ENCODE measurements at places on chromosomes 2 and 18. TPM values are rescaled to one million over a fixed set of nuclear protein-coding genes. Genes with fewer than 3 reads are reported as not detected.
A peak's percentile ranks its signal among the peaks of the same experiment; 100 is the strongest.

PPP3R1 gene
- total RNA-seq = 38.6 TPM

DSG4 gene
- not detected for total RNA-seq

TMEM17 gene
- total RNA-seq = 1.7 TPM

CNDP1 gene
- total RNA-seq = not detected

GRCh38 chr2:8440029-8440778 is 241.7 kb upstream of the ID2 start:
- no peak for DNase-seq

DNA sequence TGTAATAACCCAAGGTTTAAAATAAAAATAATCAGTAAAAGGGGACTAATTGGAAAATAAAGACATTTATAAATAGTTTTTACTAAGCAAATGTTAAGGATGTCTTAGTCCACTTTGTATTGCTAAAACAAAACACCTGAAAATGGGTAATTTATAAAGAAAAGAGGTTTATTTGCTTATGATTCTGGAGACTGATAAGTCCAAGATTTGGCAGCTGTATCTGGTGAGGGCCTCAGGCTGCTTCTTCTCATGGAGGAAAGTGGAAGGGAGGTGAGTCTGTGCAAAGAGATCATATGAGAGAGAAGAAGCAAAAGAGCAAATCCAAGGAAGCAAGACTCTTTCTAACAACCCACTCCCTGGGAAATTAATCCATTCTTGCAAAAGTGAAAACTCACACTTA is 299.5 kb downstream of the DSC3 start:
- no peak for DNase-seq

- DNase-seq = no peak
Measured at GRCh38 chr2:153232464-153232863, 246.1 kb downstream of the RPRM start.

DNA sequence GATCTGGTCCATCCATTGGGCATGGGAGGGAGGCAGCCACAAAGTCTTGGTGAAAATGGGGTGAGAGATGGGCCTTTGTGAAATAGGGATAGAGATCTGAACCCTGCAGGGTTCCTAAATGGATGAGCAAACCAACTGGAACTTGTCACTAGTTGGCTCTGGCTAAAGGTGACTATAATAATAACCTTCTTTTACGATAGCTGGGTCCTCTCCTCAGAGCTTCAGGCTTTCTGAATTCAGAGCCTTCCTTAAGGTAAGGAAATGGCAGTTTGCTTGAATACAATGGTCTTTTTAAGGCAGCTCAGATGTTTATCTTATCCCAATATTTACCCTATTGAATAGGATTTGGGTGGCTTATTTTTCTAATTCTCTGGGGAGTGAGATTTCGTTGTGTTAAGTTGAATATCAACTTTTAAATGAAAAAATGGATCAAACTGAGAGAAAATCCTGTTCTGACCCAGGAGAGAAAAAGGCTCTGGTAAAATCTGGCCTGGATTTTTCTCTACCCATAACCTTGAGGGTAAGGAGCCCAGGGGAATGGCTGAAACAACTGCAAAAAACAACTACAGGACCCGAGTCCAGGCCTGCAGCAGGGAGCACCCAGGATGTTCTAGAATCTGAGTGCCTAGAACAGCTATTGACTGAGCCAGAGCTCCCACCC is 61.1 kb upstream of the CXCR4 start:
- DNase-seq = no peak

- DNase-seq = no peak
Measured at GRCh38 chr18:3209859-3210569, 9.8 kb downstream of the MYOM1 start.

- DNase-seq = no peak
Measured at GRCh38 chr2:5035057-5035488, 657.1 kb upstream of the SOX11 start.

- no peak for DNase-seq
Measured at GRCh38 chr18:55539240-55539639, 48.8 kb downstream of the TCF4 start.

GRCh38 chr18:31658670-31659575 is 25.5 kb downstream of the B4GALT6 start:
- DNase-seq = no peak

DNA sequence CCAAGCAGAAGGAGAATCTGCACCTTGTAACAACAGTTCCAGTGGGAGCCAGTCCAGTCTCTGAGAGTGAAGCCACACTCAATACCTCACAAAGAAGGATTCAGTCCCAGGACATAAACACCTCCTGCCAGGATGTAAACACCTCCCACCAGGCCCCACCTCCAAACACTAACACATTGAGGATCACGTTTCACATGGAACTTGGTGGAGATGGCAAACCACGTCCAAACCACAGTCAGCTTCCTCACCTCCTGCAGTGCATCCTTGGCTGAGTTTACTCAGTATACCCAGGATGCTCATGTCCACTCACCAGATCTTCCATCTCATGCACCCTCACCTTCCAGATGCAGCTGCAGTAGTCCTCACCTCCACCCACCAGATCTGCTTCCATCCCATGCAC is 37.8 kb upstream of the TMEM18 start:
- DNase-seq = no peak

GRCh38 chr2:231288590-231288989 is 90.2 kb downstream of the ARMC9 start:
- no peak for DNase-seq

- DNase-seq = no peak
Measured at GRCh38 chr2:152304836-152305235, 30.1 kb upstream of the FMNL2 start.

DNA sequence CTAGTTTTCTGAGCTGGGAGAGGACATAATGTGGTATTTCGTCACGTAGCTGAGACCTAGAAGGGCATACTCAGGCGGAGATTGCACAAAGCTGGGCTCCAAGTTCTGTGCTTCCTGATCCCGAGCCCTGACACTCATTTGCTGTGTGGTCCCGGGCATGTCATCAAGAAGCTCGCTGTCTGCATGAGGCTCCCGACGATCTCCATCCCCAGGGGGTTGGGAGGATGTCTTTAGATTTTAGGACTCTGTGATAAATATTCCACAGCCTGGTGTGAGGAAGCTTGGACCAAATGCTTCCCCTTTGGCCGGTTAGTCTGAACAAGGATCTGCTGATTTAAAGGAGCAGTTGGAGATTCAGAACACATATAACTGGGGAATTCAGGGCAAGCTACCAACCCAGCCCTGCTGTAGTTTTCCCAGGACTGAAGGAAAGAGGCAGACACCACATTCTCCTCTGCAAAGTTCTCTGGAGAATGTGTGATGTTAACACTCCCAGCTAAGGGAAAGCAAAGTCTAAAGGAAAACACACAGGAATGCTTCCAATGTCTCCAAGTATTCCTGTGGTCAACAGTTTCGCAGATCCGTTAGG is 2.3 kb downstream of the KCNE4 start:
- DNase-seq = peak; percentile 83

GRCh38 chr2:120399889-120400240 is 53.9 kb downstream of the INHBB start:
- peak; percentile 22 for DNase-seq

- DNase-seq = no peak
Measured at GRCh38 chr2:164439885-164440284, 181.4 kb downstream of the GRB14 start.

GRCh38 chr2:150532879-150533278 is 45.4 kb upstream of the RND3 start:
- DNase-seq = no peak

DNA sequence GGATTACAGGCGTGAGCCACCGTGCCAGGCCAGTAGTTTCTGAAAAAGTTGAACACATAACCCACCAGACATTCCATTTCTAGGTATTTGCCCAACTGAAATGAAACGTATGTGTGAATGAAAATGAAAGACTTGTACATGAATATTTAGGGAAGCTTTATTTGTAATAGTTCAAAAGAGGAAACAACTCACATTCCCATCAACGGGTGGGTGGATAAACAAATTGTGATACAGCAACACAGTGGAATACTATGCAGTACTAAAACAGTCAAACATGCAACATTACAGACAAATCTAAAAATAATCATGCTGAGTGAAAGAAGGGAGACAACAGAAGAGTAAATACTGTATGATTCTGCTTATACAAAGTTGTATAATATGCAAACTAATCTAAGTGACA is 46.8 kb downstream of the TMEM131 start:
- no peak for DNase-seq

GRCh38 chr18:6569813-6570212 is 155.1 kb upstream of the L3MBTL4 start:
- no peak for DNase-seq

DNA sequence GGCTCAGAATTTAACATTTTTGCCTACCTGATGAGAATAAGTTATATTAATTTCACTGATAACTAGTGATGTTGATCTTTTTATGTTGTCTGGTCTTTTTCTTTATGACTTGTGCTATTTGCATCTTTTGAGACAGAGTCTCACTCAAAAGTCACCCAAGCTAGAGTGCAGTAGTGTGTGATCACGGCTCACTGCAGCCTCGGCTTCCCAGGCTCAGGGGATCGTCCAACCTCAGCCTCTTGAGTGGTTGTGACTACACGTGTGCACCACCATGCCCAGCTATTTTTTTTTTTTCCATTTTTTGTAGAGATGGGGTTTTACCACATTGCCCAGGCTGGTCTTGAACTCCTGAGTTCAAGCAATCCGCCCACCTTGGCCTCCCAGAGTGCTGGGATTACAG is 7.5 kb downstream of the SMCHD1 start:
- DNase-seq = no peak

DNA sequence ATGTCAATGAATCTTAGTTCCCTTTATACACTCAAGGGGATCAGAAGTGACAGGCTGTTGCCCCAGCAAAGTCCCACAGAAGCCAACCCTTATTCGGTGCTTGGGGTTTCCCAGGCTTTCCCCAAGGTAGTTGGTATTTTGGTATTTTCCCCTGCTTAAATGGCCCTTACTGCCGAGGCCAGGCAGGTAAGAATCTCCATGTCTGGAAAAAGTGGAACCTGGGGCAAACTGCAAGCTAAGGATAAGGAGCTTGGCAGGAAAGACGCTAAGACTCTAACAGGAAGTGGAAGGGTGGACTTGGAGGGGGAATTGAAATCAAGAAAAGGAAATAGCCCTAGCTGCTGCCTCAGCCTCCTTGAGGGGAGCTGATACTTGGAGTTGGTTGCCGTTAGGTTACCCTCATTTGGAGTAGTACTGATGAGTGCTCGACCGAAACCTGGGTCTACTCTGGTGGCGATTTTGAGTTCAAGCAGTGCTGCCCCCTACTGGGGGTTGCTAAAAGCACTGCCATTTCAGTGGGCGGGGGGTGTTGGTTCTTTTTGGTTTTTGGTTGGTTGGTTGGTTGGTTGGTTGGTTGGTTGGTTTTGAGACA is 3.3 kb upstream of the GPBAR1 start:
- no peak for DNase-seq
